ENCODE measurements at places on chromosomes 2 and 18.

GRCh38 chr2:212709280-212709679 is 170.7 kb upstream of the ERBB4 start:
- no peak for DNase-seq

GRCh38 chr2:197925204-197925603 is 120.8 kb downstream of the PLCL1 start:
- no peak for DNase-seq

GRCh38 chr2:150125188-150125587 is 362.3 kb downstream of the RND3 start:
- DNase-seq = no peak

DNA sequence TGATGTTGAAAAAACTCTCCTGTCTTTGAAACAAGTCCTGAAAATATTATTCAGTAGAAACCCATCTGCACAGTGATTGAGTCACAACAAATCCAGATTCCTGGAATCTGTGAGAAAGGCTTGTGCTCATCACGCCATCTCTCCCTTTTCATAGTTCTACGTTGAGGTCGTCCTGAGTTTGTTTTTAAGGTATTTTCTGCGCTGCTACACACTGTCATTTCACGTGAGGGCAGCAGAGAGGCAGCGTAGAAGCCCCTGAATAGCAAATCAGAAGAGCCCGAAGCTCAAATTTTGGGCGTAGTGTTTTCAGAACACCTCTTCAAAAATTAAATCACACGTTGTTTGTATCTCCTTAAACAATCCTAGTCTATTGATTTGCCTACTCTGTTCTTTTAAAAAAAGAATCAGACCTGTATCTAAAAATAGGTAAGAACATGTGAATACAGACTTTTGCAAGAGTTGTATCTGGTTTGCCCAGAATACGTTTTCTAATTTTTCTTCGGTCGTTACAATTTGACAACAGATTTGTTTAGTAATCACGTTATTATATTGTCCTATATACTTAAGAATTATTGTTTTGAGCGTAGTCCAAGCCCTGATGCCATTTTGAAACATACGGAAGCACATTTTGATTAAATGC is 61.6 kb upstream of the SLC38A11 start:
- DNase-seq = no peak

DNA sequence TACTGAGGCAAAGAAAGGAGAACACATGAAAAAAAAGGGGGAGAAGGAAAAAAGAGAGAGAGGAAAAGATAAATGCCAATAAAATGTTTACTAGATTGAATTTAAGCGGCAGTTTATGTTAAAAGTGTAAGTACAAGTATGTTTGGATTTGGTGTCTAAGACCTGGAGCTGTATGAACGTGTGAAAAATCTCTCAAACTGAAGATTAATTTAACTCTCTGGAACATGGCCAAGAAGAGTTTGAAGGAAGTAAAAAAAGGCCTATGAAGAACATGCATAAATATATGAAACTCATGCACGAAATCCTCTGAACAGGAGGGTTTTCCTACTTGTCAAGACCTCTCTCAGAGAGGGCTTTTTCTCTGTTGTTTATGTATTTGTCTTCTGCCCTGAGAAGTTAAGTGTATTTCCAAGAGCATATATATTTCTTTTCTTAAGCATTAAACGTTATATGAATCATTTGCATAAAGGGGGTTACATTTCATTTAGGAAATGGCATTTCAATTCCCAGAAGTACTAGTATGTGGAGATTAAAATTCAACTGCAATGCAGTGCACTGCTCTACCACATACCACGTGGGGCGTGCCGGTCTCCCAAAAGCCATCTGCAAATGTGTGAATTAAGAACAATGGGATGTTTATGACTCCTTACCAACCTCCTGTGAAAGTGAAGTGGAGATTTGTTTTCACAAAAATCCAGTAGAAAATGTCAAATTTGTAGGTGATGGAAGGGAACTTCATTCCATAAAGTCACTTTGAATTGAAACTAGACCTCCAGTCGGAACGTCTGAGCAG is 281.1 kb upstream of the TRIB2 start:
- no peak for DNase-seq

- no peak for DNase-seq
Measured at GRCh38 chr2:97739020-97739892, 25.9 kb downstream of the ZAP70 start.

DNA sequence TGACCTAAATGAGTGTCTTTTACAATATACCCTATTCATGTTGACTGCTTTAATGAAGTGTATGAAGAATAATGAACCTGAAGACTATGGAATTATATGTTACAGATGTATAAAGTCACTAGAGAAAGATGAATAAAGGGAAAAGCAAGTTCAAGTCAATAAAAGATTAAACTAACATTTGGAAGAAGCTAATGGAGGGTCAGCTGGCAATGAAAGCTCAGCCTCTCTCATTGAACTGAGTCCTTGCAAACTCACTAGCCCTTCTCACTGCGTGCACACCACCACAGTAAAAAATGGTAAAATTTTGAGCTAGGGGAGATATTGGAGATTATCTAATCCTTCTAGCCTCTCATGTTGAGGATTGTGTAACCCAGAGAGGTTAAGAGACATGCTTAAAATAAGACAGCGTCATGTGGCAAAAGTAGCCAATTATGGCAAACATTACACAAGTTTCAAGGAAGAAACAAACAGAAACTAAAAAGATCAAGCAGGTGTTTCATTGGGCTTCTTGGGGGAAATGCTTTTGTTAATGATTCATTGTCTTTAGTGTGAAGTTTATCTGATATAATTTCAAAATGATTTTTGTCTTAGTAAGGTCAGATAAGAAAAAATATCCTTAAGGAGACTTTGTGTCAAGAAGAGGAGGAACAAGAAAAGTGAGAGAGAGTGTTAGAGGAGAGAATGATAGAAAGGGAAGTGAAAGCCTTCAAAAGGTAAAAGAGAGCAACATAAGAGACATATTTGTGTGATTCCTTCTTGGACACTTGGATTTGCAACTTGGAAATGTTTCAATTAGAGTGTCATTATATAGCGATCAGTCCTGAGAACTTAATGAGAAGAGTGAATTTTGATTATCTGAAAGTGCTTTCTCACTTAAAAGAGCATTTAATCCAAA is 893.7 kb upstream of the FAM98A start:
- DNase-seq = no peak

DNA sequence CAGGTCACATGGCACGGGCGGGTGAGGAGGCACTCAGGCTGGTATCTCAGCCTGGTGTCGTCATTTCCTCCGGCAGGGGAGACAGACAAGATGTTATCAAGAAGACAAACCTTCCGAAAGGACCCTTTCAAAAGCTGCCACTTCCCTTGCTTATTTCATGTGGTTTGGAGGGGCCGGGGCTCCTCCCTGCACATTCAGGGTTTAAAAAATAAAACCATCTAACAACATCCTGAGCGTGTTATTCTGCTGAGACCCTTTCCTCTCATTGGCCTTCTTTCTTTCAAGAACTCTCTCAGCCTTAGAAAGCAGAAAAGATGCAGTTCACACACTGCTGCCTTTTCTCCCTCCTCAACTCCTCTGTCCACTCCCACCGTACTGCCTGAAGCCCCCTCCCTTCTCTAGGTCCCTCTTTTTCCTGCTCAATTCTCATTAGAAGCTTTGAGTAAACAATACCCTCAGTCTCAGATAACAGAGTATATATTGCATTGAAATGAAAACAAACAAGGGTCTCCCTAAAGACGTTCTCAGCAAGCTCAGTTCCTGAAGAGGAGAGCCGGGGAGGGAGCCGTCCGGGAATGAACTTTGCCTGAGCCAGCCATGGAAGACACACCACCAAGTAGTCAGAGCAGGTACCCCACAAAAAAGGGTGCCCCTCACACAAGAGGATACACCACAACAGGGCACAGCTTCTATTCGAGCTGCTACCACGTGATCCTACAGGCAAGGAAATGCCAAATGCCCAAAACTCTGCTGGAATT is 9.7 kb downstream of the SMAD7 start:
- no peak for DNase-seq

Measured in uterus (tissue), 4 donors.